ENCODE measurements at places on chromosomes 12 and 14.

- no peak for DNase-seq
Observed at GRCh38 chr14:74634964-74635363, 22.9 kb upstream of the LTBP2 start.

- no peak for DNase-seq
Observed at GRCh38 chr12:78931466-78931990, 67.0 kb downstream of the SYT1 start.

DNA sequence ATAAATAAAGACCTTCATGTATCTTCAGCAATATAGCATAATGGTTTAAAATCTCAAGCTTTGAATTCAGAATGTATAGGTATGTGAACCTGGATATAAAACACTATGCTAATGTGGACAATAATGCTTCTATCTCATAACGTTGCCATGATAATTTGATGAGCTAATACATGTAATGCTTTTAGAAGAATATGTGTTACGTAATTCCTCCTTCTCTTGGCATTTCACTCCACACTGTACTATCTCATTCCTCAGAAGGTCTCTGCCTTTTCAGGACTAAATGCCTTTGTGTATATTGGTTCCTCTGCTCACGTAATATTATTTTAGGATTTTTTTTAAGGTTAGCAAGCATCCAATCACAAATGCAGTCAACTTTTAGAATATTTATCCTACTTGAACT is 86.5 kb downstream of the FOXA1 start:
- no peak for DNase-seq

DNA sequence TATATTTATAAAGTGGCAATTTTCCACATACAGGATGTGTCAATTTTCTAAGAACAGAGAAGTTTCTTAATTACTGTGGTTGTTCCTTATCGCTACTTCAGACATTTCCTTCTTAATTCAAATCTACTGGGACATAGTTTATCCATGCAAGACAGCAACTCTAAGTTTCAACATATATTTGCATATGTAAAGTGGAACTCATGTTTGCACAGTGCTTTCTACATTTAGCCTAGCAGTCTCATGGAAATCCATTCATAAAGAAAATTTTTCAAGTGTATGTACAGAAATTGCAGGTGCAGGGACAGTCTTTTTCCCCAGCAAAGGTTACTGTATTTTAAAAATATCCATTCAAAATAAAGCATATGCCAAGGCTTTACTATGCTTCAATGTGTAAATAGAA is 956.7 kb upstream of the SEL1L start:
- DNase-seq: no peak

- no peak for DNase-seq
Observed at GRCh38 chr12:62482769-62483168, 16.1 kb downstream of the MON2 start.

GRCh38 chr12:12171991-12172511 is 94.8 kb downstream of the LRP6 start:
- no peak for DNase-seq

DNA sequence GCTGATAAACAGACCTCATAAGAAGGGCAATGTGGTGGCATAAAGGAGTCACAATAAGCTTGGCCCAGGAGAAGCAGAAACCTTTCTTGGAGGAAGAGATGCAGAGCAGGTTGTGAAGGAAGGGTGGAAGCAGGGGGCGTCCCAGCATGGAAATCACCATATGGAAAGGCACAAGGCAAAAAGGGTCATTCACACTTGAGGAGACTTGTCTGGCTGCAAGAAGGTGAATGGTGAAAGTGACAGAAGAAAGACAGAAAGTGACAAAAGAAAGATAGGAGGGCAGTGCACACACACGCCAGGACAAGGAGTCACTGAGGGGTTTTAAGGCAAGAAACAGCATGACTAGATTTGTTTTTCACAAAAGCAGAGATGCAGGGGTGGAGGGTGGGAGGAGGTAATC is 38.3 kb downstream of the GALNT4 start:
- DNase-seq: no peak

DNA sequence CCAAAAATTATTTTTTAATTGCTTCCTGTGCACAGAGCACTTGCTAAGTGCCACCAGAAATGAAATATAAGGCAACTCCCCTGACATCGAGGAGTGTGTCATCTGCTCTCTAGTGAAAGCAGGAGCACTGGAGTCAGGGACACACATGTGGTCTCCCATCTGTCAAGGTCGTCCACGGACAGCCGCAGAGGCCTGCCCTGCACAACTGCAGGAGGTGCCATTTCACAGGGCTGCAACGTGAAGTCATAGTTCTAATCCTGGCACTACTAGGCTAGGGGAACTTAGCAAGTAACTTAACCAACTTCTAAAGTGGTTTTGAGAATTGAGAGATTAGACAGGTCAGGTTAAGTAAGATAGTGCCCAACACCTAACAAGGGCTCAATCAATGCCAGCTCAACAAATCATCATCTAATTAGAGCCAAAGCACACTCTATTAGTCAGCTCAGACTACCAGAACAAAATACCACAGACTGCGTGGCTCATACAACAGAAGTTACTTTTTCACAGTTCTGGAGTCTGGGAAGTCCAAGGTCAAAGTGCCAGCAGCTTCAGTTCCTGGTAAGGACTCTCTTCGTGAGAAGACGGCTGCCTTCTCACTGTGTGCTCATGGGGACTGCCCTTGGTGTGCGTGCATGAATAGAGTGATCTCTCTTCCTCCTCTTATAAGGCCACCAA is 30.7 kb downstream of the FOXN3 start:
- DNase-seq: no peak

DNA sequence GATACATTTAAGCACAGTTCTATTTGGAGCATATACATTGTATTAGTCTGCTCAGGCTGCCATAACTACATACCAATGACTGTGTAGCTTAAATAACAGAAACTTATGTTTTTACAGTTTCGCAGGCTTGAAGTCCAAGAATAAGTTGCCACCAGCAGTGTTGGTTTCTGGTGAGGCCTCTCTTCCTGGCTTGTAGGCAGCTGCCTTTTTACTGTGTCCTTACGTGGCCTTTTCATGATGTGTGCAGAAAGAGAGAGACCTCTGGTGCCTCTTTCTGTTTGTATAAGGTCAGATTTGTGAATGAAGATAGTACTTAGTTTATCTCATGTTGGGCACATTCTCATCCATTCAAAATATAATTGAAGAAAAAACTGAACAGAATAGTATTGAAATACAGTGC is 636.6 kb downstream of the FLRT2 start:
- DNase-seq: peak; percentile 5

DNA sequence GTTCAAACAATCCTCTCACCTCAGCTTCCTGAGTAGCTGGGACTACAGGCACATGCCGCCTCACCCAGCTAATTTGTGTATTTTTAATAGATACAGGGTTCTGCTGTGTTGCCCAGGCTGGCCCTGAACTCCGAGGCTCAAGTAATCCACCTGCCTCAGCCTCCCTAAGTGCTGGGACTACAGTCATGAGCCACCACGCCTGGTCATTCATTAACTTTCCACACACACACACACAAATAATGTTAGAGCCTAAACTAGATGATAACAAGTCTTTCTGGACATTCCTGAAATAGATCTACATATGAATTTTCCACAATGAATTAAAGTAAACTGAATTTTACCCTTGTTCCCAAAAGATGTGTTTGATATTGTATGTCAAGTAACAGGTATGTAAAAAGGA is 776.0 kb downstream of the GALC start:
- no peak for DNase-seq

GRCh38 chr14:75158843-75159614 is 17.4 kb downstream of the TMED10 start:
- DNase-seq: no peak

GRCh38 chr14:23115039-23115731 is 3.9 kb downstream of the CEBPE start:
- no peak for DNase-seq

DNA sequence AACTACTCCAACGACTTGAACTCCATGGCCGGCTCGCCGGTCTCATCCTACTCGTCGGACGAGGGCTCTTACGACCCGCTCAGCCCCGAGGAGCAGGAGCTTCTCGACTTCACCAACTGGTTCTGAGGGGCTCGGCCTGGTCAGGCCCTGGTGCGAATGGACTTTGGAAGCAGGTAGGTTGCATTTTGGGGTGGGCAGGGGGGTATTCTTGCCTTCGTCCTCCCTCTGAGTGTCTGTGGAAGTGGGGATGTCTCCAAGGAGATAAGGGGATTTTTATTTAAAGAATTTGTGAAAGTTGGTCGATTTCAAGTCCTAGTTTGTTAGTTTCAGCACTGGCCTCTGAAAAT is 1.3 kb downstream of the ASCL1 start:
- DNase-seq: no peak

- peak; percentile 46 for DNase-seq
Observed at GRCh38 chr14:105093038-105093430, 27.8 kb upstream of the GPR132 start.

DNA sequence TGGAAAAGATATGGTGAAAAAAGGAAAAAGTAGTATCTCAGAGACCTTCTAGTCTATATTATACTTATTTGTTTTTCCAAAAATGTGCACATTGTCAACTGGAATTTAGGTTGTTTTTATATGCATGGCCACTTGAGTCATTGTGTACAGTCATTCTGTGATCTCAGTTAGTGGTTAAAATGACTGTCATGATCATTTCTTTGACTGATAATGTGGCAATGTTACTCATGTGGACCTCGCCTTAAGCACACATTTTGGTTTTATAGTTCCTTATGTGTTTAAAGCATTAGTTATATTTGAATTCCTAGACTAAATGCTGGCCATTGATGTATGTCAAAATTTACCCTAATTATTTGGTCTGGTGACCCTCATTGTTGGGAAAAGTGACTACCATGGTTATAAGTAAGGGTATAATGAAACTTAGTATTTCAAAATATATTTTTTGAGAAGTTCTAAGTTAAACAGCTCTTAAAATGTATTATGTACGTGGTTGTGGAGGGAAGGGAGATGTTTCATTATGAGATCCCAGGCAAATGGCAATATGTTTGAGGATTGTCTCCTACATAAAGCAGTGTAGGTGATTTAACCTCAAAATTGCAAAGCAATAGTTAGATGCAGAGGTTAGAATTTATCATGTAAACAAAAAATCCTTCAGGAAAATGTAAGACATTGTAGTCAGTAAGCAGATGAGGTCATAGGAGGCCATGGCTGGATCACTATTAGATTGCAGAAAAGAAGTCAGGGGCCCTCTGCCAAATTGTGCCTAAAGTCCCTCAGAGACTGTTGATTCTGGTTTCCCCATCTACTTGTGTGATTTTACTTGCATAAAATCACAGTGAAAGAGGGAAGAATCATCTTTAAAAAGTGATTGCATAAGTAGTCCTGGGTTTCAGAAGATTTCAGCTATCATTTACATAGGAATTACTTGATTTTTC is 17.5 kb downstream of the PNMA1 start:
- DNase-seq: no peak

- no peak for DNase-seq
Observed at GRCh38 chr12:99067171-99067785, 422.2 kb downstream of the APAF1 start.

DNA sequence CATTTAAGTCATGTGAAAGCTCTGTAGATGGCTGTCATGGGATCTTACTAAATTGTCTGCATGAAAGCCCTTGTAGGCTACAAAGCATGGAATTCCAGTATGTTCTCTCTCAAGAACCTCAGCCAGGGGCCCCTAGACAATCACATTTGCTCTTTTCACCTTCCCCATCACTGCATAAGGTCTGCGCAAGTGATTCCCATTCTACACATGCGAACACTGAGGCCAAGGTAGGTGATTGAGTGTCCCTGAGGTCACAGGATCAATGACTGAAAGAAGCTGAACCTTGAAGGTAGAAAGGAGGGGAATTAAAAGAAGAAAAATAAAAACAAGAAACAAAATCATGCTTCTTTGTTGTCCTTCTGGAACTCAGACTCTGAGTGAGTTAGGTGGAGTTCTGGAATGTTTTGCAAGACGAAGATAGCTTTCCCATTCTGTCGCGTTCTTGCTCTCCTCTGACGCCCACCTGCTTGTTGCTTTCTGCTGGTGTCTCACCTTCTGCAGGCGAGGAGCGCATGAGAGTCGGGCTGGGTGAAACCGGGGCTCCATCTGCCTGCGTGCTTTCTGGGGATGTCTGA is 79.9 kb downstream of the SPRING1 start:
- DNase-seq: no peak

Data from NCI-H2081 (cell line).